ENCODE measurements at places on chromosomes 4 and X.

DNA sequence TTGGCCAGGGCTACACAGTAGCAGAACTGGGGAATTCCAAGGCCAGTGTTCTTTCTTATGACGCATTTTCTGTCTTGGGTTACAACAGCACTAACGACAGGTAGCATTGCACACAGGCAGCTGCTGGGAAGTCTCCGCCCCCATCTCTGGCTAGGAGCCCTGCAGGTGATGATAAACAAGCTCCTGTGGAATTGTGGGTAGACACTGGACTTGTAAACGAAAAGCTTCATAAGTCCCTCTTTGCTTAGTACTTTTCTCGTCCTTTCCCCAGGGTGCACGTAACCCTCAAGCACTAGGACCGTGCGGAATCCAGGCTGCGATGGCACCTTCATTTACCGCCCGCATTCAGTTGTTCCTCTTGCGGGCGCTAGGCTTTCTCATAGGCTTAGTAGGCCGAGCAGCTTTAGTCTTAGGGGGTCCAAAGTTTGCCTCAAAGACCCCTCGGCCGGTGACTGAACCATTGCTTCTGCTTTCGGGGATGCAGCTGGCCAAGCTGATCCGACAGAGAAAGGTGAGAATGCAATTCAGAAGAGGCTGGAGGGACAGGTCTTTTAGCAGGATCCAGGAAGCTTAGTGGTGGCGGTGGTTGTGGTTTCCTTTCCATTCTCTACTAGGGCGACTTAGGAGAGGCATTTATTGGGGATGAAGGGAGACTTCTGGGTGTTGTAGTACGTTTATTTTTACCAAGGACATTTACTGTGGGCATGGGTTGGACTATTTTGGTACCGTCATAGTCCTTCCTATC lies at the start of gene FAAH2:
Gene FAAH2, plus strand, starts transcription at position 200 of the 745 bp plus-strand sequence. Its CDS starts 120 bp downstream, at position 320.
- DNase-seq = peak; percentile 57

DNA sequence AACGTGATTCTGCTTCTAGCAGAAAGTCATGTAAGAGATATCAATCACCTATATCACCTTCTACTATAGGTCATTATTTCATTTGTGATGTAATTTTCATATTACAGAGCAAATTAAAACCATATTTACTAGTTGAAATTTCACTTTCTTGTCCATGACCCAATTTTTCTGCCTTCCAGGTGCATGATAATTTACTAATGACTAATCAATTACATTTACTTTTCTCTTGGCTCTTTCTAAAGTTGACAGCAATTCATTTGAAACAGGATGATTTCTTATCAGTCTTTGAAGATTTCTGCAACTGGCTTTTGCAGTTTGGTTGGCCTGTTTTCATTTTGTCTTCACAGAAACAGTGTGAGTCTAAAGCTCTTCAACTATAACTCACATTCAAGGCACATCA lies 81.4 kb downstream of the ZAR1 start:
- DNase-seq = no peak

DNA sequence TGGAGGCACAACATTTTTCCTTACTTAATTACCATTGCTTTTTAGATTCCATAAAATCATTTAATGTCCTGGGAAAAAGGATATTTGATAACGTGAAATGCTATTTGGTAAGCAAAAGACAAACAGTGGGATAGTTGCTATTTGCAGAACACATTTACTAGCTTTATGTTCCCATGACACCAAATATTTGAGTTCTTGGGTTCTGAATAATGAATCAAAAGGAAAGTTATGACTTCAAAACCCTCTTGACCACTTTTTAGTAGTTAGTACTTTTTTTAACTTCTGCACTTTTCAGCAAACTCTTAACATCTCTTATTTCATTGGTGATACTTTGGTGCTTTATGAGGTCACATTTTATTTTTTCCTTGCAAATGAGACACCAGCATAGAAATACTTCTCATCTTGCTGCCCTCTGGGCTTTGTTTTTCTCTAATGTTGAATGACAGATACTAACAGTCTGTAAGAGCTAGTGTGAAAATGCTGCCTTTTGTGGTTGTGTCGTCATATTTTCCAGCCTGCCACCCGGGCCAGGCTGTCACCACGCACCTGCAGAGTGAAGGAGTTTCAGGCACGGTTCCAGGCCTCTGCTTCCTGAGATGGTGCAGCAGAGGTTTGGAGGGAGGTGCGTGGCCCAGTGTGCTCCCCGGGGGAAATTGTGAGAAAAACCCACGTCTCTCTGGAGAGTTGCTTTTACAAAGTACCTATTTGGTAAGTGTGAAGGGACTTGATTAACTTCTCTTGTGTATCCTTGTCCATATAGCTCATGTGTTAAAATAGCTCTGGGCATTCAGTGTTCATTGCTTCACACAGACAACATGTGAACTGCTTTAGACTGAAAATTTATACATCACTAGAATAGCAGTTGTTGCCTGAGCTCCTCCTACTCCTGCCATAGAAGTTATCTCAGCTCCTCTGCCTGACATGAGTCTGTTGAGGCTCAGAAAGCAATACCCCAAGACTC lies 34.7 kb downstream of the MSL3 start:
- no peak for DNase-seq

GRCh38 chrX:5086388-5086787 lies 1142.3 kb downstream of the NLGN4X start:
- DNase-seq = no peak

- peak; percentile 60 for DNase-seq
These were observed 91.5 kb downstream of the ELOVL6 start for GRCh38 chr4:110106931-110107296.

GRCh38 chrX:148562846-148563245 lies 62.4 kb downstream of the AFF2 start:
- no peak for DNase-seq

DNA sequence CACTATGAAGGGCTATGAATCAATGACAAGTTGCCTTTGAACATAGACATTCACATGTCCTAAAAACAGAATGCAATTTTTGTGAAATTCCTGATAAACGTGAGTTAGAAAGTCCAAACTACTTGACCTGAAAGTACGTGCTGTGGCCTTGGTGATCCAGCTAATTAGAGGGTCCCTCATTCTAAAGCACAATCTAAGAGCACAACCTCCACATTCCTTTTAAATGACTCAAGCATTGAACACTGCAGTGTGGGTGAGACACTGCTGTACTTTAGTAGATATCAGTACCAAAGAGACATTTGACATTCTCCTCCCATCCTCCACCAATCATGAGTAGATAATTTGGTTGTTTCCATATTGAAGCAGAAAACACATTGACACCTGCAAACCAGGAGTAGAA lies 73.5 kb downstream of the FAM47B start:
- no peak for DNase-seq

DNA sequence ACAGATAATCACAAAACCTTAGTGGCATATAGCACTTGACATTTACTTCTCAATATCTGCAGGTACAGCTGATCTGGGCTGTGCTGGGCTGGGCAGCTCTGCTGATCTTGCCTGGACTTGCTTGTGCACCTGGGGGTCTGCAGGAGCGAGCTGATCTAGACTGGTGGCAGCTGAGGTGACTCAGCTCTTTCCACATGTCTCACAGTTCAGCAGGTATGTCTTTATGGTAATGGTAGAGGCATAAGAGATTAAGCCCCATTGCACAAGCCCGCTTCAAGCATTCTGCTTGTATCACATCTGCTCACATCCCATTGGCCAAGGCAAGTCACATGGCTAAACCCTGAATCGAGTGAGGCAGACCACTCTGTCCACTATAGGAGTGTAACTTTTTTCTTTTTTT lies 506.7 kb downstream of the BCOR start:
- no peak for DNase-seq

- DNase-seq = no peak
These were observed 1.4 kb upstream of the CAMK2D start for GRCh38 chr4:113763029-113763285.

GRCh38 chr4:130163701-130164100 lies 1067.7 kb downstream of the C4orf33 start:
- no peak for DNase-seq

- no peak for DNase-seq
These were observed 360.6 kb downstream of the INPP4B start for GRCh38 chr4:142485452-142485851.

DNA sequence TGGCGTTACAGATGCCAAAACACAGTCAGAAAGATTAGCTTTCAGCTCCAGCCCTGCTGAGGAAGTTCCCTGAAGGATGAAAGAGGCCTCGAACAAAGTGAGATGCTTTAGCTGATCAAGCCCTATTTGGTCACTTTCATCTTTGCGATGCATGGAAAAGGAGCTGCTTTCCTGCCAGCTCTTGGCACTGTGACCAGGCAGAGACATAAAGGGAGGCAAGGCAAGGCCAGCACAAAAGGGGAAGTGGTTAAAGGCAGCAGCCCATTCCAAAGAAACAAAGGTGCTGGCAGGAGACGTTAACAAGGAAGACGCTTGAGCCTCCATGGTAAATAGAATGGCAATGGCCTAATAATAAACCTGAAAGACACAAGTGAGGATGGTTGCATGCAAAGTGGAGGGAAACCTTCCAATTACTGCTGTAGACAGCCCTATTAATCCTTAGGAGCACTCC lies 617.1 kb upstream of the INTU start:
- DNase-seq = no peak

GRCh38 chrX:9183481-9183880 lies 149.6 kb upstream of the FAM9B start:
- no peak for DNase-seq

GRCh38 chr4:140343303-140343702 lies 30.1 kb upstream of the SCOC start:
- DNase-seq = no peak

DNA sequence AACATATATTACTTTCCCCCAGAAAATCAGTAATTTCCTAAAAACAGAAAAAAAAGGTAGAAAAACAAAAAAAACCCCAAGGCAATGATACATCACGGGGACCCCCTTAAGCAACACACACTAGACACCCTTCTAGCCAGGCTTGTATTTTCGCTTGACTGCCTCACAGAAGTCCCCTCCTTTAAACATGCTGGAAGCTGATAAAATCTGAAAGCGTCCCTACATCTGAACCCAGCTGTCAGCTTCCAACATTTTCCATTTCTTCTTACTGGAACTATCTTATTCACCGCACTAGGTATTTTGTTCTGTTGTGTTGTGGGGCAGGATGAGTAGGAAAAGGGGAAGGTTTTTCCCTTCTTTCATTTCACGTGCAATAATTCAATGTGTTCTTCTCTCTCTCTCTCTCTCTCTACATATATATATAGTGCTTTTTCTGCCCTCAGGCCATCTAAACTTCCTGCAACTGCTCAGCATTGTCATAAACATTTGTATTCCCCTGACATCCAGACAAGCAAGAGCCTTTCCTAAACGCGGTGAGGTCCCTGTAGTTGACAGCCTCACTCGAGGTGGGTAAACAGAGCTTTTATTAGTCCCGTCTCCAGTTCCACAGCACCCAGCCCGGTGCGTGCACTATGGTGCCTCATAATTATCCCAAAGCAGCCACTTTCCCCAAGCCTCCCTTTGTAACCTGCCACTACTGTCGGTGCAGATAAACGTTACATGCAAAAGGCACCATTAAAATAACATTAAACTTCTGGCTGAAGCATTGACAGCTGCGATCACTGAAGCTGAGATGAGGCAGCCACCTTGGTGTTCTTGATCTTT lies 82.5 kb downstream of the GATB start:
- no peak for DNase-seq

DNA sequence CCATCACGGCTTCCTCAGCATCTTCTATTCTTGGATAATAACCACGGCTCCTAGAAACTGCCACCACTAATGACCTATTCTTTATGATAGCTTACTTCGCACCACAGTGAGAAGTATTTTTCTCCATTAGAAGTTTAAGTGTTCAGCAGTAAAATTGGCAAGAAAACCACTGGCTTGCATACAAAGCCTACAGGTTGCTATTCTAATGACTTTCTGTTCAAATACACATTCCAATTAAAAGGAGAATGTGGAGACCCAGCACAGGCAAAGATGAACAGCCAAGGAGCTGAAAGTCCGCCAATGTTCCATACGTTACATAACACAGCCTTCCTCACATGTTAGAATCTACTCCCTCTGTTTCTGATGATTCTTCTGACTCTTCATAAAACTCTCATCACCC lies 875.0 kb upstream of the PRKX start:
- no peak for DNase-seq

DNA sequence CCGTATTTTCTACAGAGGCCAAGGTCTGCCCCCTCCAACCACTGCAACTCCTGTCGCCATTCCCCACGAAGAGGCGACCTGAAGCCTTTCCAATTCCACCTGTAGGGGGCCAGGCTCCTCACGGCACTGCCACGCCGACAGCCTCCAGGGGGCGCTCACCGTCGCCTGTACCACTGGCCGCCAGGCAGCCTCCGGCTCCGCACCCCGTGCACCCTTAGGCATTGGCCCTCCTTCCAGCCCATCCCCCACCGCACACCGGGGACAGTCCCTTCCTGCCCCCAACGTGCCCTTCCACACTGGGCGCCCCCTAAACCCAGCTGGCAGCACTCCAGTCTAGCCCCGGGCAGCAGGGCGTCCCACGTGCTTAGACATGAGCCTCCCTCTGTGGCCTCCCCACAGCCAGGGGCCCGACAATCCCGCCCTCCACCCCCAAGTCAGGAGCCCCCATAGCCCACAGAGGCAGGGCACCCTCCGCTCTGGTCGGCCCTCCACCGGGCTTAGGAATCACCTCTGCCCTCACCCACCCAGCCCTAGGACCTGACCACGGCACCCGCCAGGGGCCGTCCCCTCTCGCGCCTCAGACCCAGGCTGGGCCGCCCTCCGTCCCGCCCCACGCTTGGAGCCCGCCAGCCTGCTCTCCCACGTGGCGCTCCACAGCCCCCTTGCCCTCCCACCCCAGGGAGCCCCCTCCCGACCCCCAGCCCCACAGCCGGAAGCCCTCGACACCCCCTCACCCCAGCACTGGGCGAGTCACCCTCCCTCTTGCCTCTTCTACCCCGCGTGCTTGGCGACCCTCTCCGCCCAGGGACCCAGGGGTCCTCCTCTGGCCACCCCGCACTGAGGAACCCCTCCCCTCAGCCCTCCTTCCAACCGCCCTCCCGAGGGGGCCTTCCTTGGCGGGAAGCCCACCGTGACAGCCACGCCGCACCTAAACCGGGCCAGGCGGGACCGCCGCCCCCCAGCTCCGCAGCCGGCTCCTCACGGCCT lies 711 bp downstream of the PNMA6E start:
- peak; percentile 29 for DNase-seq

DNA sequence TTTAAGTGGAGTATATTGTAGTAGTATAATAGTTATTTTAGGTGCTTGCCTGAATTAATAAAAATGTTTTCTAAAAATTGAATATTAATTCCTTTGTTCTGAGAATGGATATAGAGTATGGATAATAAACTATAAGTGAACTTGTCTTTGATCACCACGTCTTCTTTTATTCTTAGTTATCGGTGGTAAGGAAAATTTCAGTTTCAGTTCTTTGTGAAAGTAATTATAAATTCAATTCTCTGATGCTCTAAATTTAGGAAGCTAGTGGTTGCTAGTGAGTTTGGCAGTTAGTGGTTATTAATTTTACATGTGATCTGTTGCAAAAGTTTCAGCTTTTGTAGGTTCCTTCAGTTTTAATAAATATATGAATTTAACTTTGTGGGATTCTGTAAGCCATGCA lies 30.8 kb downstream of the MRPL1 start:
- DNase-seq = no peak

DNA sequence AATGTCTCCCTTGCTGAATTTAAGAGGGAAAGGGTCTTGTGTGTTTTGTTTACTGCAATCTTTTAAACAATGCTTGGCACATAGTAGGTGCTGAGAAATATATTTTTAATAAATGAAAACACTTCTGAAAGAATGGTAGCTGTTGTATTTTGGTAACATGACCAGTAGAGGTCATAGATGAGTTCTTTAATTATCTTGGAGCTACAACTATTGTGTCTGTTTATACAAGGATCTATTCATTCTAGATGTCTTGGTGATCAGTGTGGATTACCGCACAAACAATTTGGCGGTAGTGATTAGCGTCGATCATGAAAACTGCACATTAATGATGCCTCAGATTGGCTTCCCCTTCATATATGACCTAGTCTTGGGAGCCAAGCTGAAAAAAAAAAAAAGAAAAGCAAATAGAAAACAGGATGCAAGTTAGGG lies 21.4 kb upstream of the SCRG1 start:
- peak; percentile 8 for DNase-seq

All from HepG2 (cell line).